ENCODE measurements at places on chromosomes 2 and 18.
A peak's percentile ranks its signal among the peaks of the same experiment; 100 is the strongest.

DNA sequence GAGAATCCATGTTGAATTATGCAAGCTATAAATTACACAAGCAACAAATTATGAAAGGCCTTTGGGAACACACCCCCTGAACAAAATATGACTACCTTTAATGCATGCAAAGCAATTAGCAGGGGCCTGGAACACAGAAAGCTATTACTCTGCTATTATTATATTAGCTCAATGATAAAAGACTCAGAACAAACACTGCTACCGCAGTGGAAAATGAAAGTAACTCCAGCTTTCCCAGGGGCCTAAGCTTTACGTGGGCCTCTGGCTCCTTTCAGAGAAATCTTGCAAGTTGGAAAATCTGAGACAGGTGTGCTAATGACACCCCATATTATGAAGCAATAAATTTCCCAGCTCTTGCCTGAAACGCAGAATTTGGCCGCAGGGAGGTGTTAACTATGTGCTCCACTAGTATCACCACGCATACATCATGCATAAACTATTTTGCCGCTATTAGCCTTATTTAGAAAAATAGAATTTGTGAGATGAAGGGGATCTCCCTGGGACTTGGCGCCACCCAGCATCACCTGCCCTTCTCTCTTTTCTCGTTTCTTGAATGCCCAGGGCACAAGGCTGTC is 321.6 kb upstream of the LYPD1 start:
- DNase-seq, result no peak

DNA sequence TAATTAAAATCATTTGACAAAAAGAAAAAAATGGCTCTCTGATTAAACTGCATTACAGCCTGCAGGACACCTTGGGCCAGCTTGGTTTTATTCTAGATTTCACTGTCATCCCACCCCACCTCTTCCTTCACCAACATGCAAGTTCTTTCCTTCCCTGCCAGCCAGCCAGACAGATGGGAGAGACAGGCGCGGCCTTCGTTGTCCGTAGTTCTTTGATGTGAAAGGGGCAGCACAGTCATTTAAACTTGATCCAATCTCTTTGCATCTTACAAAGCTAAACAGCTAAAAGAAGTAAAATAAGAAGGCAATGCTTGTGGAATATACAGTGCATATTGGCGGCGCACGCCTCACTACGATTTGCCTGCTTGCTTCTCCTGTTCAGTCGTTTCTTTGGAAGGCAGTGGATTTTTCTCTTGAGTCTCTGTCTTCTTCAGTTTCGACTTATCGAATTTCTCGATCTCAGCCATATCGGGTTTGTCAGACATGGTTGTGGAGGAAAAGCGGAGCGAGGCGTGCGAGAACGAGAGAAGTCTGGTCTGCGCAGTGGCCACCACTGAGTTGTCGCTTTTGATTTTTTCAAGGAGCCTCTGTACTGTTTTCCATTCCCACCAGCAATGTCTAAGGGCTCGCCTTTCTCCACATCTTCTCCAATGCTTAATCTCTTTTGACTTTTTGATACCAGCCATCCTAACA is 22.4 kb downstream of the COLEC11 start:
- no peak for DNase-seq

DNA sequence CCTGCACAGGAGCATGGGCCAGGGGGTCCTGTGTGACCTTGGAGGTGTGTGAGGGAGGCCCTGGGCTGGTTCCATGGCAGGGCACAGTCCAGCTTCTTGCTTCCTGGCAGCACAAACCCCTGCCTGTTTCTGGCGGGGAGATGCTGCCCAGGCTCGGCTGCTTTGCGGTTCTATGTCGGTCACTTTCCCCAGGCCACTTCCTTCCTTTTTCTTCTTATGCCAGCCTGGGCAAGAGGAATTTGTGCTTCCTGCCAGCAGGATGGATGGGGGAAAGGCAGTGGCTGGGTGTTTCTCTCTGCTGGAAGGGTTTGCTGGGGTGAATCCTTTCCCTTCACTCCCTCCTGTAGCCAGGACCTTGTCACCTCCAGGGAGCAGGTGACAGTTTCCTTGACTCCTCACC is 24.3 kb downstream of the ASAP2 start:
- no peak for DNase-seq

- no peak for DNase-seq
Measured at GRCh38 chr2:125169764-125170146, 1144.7 kb downstream of the CNTNAP5 start.

DNA sequence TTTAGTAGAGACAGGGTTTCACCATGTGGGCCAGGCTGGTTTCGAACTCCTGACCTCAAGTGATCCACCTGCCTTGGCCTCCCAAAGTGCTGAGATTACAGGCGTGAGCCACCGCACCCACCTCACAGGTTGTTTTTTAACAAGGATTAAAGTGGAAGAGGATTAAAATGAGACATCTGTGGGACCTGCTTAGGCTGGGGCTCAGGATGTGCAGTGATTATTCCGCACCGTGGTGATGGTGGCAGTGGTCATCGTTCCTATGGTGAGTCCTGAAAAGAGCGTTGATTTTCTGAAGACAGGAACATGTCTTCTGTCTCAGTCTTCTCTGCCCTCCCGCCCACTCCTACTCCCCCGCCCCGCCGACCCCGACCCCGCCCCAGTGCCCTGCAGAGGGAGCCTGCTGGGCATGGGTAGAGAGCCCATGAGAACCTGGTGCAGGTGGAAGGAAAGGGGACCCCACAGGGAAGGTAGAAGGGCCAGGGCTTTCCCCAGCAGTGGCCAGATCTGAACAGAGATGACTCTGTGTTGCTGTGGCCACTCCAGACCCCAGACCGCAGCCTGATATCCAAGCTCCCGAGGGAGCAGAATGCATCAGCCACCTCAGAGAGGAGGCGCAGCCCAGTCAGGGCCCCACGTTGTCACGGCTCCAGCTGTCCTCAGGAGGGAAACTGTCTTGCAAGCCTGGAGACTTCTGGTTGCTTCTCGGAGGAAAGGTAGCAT is 34.5 kb upstream of the FOSL2 start:
- DNase-seq, result no peak

- DNase-seq, result no peak
Measured at GRCh38 chr2:85393836-85394235, 16.3 kb downstream of the CAPG start.

- DNase-seq, result no peak
Measured at GRCh38 chr2:73243884-73244570, 9.9 kb downstream of the CCT7 start.

- no peak for DNase-seq
Measured at GRCh38 chr2:16911746-16912145, 246.1 kb upstream of the CYRIA start.

DNA sequence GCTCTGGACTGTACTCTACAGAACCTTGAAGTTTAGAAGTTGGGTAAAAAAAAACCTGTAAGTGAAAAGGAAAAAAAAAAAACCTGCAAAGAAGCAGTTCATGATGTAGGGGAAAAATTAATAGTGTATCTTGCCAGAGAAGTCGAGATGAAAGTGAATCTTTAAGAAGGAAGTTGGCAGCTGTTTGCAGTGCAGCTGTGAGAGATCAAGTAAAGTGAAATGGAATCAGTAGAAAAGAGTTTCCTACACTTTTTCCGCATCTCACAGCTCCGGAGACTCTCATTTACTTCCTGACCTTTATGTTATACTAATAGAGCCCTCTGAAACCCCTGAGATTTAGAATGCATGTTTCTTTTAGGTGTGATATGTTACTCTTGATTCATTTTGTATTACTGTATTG is 19.2 kb downstream of the RNMT start:
- no peak for DNase-seq

DNA sequence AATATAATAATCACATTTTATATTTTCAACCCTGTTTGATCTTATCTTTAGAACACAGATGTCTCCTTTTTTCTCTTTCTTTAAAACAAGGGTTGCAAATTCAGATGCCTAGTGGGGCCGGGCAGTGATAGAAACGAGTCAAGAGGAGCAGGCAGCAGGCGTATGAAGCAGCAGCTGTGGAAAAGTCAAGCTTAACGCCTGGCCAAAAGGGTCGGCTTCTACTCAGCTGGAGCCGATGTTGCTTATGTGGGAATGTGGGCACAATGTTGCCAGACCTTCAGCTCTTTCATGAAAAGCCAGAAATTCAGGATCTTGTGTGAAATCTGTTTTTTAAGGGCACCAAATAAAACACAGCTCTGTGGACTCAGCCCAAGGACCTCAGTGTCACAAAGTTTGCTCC is 642.7 kb downstream of the ARHGAP15 start:
- DNase-seq, result no peak

GRCh38 chr2:20034821-20035220 is 16.6 kb downstream of the LAPTM4A start:
- DNase-seq, result no peak

DNA sequence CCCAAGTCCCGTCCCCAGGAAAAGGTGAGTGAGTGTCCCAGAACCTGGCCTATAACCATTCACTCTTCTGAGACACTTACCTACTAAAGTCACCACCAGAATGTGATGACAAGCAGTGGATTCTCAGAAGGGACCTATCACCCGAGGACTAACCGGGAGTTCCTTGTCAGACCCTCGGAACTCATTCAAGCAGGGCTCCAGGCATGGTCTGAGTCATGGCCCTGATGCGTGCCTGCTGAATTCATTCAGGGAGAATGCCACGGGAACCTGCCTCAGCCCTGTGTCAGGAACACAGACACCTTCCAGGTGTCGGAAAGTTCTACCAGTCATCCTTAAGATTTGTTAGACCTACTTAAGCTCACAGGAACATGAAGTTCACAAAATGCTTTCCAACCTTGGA is 29.8 kb downstream of the ALPK2 start:
- DNase-seq, result no peak

GRCh38 chr2:168224346-168224745 is 23.0 kb downstream of the STK39 start:
- no peak for DNase-seq

DNA sequence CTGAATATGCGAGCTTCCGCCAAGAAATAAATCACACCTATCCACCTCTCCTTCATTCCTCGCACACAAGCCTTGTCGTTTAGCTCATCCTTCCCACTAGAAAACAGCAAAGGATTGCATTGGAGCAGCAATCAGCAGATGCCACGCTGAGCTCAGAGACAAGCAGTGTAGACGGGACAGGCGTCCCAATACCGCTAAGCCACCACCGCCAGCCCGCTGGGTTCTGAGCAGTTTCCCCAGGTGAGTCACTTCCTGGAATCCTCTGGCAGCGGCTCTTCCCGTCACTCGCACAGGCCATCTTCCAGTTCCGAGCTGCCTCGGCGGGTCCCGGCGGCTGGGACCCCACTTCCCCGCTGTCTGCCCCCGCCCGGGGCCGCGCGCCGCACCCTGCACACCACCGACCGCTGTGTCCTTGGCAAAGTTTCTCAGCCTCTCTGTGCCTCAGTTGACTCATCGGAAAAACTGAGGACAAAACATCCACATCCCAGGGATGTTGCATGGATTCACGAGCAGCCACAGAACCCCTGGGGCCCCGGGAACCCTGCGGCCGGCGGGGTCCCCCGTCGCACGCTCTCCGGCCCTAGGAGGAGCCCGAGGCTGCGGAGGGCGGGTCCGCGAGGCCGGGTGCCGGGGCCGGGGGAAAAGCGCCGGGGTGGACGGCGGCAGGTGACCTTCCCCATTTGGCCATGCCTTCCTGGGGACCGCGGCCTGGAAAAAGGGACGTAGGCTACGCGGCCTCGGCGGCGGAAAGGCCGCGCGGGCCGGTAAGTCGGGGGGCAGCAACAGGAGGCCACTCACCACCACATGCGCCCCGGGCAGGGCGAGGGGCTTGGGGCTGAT is 573 bp downstream of the KDSR start:
- peak; percentile 30 for DNase-seq

- no peak for DNase-seq
Measured at GRCh38 chr2:239703834-239704233, 303.0 kb upstream of the HDAC4 start.

DNA sequence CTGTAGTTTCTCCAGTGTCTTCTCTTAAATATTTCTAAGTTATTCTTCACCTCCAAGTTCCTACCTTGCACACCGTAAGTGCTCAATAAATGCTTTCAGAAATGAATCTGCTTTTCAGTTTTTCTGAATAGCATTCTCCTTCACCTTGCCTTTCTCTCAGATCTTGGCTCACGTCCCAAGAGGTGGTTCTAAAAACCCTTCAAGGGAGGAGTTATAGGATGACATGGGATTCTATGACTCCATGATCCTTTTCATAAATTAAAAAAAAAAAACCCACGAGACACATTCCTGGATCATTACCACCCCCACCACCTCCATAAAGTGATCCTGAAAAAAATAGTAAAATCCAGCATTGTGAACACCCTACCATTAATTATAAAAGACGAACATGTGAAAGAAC is 11.7 kb downstream of the KCTD1 start:
- DNase-seq, result no peak

DNA sequence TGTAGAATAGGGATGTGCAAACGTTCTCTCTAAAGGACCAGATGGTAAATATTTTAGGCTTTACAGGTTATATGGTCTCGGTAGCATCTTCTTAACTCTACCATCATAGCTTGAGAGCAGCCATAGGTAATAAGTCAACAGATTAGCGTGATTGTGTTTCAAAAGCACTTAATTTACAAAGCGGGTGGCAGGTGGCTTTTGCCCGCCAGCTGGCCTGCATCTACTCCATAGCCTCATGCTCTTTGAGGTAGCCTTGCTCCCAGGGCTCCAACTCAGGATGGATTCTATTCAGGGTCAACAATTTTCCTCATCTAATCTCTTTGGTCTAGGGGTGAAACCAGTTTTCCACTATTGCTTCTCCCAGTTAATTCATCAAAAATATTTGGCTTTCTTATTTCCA is 5.0 kb upstream of the ATP9B start:
- DNase-seq, result no peak

DNA sequence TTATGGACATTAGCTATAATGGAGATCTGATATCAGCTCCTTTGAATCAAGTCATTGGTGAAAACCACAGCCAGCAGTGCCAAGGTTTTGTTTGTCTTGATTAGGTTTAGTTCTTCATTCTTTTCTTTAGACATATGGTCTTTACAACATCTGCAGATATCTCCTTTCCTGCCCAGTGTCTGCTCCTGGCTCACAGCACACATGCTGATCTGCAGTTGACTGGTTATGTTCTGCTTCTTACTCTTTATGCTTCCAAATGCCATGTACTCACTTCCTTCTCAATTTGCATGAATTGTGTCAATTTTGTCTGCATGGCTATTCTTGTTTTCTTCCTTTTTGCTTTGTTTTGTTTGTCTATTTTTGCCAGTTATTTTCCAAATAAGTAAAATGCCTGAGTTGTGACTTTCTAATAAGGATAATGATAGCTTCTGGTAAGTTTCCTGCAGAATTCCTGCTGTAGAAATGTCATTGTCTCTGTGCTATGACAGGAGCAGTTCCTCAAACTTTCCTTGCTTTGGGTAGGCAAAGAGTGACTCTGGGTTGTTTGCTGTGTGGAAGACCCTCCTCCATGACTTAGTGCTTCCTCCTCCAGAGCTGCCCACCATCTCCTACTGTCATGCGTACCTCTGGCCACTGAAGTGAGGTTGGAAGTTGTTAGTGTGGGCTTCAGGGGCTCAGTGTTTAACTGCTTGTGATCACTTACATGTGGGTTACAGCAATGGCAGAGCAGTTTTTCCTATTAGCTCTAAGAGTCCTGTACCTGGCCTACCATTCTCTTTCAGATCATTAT is 8.2 kb downstream of the ARHGAP25 start:
- DNase-seq, result no peak

- no peak for DNase-seq
Measured at GRCh38 chr2:12057436-12058166, 311.2 kb downstream of the LPIN1 start.

- DNase-seq, result no peak
Measured at GRCh38 chr2:178482437-178482836, 2.2 kb downstream of the PLEKHA3 start.

Measured in HEK293T (cell line).